Vagina (tissue), 2 donors: ENCODE measurements at places on chromosomes 13 and 19.

- peak; percentile 70 for DNase-seq
Measured at GRCh38 chr19:32186542-32187330, 158.7 kb upstream of the ZNF507 start.

- no peak for DNase-seq
Measured at GRCh38 chr19:22814124-22814523, 18.0 kb upstream of the ZNF723 start.

DNA sequence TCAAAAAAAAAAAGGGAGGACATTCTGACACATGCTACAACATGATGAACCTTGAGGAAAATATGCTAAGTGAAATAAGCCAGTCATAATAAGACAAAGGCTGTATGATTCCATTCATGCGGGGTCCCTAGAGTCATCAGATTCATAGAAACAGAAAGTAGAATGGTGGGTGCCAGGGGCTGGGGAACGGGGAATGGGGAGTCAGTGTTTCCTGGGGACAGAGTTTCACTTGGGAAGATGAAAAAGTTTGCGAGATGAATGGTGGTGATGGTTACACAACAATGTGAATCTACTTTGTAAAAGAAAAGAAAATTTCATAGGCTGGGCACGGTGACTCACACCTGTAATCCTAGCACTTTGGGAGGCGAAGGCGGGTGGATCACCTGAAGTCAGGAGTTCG lies 6.1 kb upstream of the CLEC4G start:
- DNase-seq = no peak

GRCh38 chr19:3464587-3465235 lies 15.6 kb downstream of the SMIM24 start:
- no peak for DNase-seq

- DNase-seq = no peak
Measured at GRCh38 chr13:105732806-105733529, 802.5 kb downstream of the EFNB2 start.
